Camera-type eye (tissue), 1 donor: ENCODE measurements at places on chromosomes 12 and 14. TPM values are rescaled to one million over a fixed set of nuclear protein-coding genes. Genes with fewer than 3 reads are reported as not detected.

Gene PRB2
- not detected for total RNA-seq

Gene TSPAN11
- 15.6 TPM for total RNA-seq

Gene FAM90A1
- 0.16 TPM for total RNA-seq

Gene DTX3
- total RNA-seq: 69.5 TPM

Gene LTBR
- total RNA-seq: 21.1 TPM

Gene MUCL1
- not detected for total RNA-seq

Gene CCND2
- 122 TPM for total RNA-seq

Gene EPYC
- total RNA-seq: not detected

Gene VPS33A
- 29.2 TPM for total RNA-seq

Gene OTX2
- 538 TPM for total RNA-seq

Gene CDC42BPB
- 111 TPM for total RNA-seq

Gene TPI1
- 547 TPM for total RNA-seq

Gene AQP5
- 82.5 TPM for total RNA-seq

Gene PLEKHD1
- 2.0 TPM for total RNA-seq

Gene GSG1
- total RNA-seq: 17.3 TPM

Gene ANP32D
- total RNA-seq: not detected

Gene TCL1B
- not detected for total RNA-seq

Gene COL2A1
- 150 TPM for total RNA-seq

Gene SLC5A8
- total RNA-seq: 1.9 TPM

Gene APOF
- total RNA-seq: not detected

Gene RGS6
- 13.5 TPM for total RNA-seq

Gene DAAM1
- 147 TPM for total RNA-seq

Gene LRP1-AS
- total RNA-seq: 3.4 TPM

Gene C12orf56
- total RNA-seq: 4.0 TPM

Gene TSHR
- 0.88 TPM for total RNA-seq

Gene FIGNL2
- total RNA-seq: 2.2 TPM

Gene NTN4
- 23.0 TPM for total RNA-seq
